Muscle of leg (tissue), 16 donors: ENCODE measurements at places on chromosomes 4 and X.

- no peaks in the 10 kb centered on the region for H3K27me3 ChIP-seq
- no peaks in the 10 kb centered on the region for H3K36me3 ChIP-seq
- H3K27ac ChIP-seq, result no peak overlapping the region
- H3K4me1 ChIP-seq, result no peaks in the 10 kb centered on the region
- DNase-seq, result no peak
Observed at GRCh38 chr4:136106753-136107152, 1425.5 kb downstream of the PCDH18 start.

DNA sequence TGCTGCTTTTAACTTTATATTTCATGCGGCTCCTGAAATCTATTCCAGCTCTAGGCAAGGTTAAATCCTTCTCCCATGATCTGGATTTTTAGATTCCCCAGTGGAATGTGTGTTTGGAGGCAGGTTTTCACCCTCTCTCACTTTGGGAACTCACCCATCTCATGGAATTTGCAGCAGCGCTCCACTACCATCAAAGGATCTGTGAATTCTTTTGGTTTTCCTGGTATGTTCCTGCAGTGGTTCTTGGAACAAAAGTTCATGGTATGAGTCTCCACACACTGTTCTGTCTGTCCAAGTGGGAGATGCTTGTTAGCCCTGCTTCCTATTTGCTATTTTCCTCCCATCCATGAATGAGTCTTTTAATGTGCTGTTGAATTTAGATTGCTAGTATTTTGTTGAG lies 14.0 kb downstream of the APOOL start:
- no peak overlapping the region for H3K4me3 ChIP-seq
- no peaks in the 10 kb centered on the region for H3K36me3 ChIP-seq
- no peak overlapping the region for H3K27ac ChIP-seq
- DNase-seq, result no peak

GRCh38 chr4:54586320-54586955 lies 71.3 kb upstream of the KIT start:
- DNase-seq, result no peak
- no peak overlapping the region for H3K27ac ChIP-seq
- no peaks in the 10 kb centered on the region for H3K36me3 ChIP-seq
- no peak overlapping the region for H3K4me3 ChIP-seq
- no peaks in the 10 kb centered on the region for H3K27me3 ChIP-seq

DNA sequence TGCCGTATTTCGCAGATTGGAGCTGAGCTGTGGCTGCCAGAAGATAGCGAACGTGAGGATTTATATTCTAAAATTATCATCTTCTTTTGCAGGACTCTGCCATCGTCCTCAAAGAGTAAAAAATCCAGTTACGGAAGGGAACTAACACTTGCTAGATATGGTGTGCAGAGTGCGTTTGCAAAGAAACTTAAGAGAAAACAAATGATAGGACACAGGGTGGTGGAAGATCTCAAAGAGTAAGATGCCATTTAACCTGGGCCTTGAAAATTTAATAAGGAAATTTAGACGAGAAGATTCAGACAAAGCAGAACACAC lies 566 bp downstream of the LARP7 start:
- no peak for DNase-seq
- H3K36me3 ChIP-seq, result peaks cover 2% of the 10 kb centered on the region
- H3K4me1 ChIP-seq, result peaks cover 5% of the 10 kb centered on the region
- H3K27me3 ChIP-seq, result no peaks in the 10 kb centered on the region
- H3K27ac ChIP-seq, result peak overlapping the region; percentile 99

DNA sequence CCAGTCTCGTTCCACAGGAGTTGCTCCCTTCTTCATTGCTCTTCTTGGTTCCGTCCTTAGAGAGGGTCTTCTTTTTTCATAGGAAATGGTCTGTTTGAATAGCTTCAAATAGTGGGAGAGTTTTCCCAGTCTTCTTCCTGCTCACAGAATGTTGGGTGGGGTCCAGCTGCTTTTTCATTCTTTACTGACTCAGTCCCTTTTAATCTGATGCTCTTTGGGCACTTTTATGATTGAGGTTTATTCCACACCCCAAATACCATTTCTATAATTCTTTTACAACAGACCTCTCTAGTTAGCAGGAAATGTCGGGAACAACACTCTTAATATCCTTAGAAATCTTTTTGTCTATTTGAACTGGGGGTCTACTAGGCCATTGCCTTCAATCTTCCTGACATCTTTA lies 239.5 kb downstream of the PRDM5 start:
- no peaks in the 10 kb centered on the region for H3K4me1 ChIP-seq
- DNase-seq, result no peak
- no peak overlapping the region for H3K27ac ChIP-seq
- H3K36me3 ChIP-seq, result no peaks in the 10 kb centered on the region
- H3K27me3 ChIP-seq, result no peaks in the 10 kb centered on the region
- no peak overlapping the region for H3K4me3 ChIP-seq

GRCh38 chr4:42632653-42633382 lies 24.1 kb downstream of the ATP8A1 start:
- H3K36me3 ChIP-seq, result no peaks in the 10 kb centered on the region
- no peaks in the 10 kb centered on the region for H3K4me1 ChIP-seq
- no peak for DNase-seq
- no peaks in the 10 kb centered on the region for H3K27me3 ChIP-seq
- no peak overlapping the region for H3K4me3 ChIP-seq

GRCh38 chr4:184811526-184812198 lies 14.1 kb downstream of the ACSL1 start:
- H3K4me3 ChIP-seq, result no peak overlapping the region
- no peaks in the 10 kb centered on the region for H3K27me3 ChIP-seq
- H3K36me3 ChIP-seq, result no peaks in the 10 kb centered on the region
- no peak for DNase-seq
- no peak overlapping the region for H3K27ac ChIP-seq

- H3K4me1 ChIP-seq, result no peaks in the 10 kb centered on the region
- no peaks in the 10 kb centered on the region for H3K36me3 ChIP-seq
- H3K27me3 ChIP-seq, result no peaks in the 10 kb centered on the region
- no peak overlapping the region for H3K4me3 ChIP-seq
Observed at GRCh38 chr4:109134268-109134667, 168.2 kb downstream of the COL25A1 start.

DNA sequence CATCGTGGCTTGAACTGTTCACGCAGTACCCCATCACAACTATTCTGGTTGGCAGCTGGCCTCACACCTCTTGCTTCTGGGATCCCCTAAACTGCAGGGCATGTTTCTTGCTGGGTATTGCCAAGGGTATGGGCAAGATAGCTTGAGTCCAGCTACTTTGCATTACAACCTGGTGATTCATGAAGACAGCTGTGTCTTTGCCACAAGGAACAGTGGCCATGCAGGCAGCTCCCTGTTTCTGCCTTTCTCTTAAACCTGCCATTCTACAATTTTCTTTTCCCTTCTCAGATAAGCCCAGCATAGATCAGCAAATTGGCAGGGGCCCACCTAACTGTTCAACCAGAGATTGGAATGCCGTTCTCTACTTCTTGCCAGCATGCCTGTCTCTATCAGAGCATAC lies 42.8 kb downstream of the TENM3 start:
- H3K27me3 ChIP-seq, result no peaks in the 10 kb centered on the region
- H3K4me1 ChIP-seq, result peaks cover 3% of the 10 kb centered on the region
- H3K27ac ChIP-seq, result no peak overlapping the region
- no peaks in the 10 kb centered on the region for H3K36me3 ChIP-seq
- H3K4me3 ChIP-seq, result no peak overlapping the region

GRCh38 chrX:12955882-12956703 lies 18.8 kb upstream of the TMSB4X start:
- DNase-seq, result peak; percentile 86
- H3K27ac ChIP-seq, result peak overlapping the region; percentile 79
- H3K27me3 ChIP-seq, result peaks cover 13% of the 10 kb centered on the region

- DNase-seq, result no peak
- no peak overlapping the region for H3K4me3 ChIP-seq
- no peaks in the 10 kb centered on the region for H3K36me3 ChIP-seq
- no peaks in the 10 kb centered on the region for H3K27me3 ChIP-seq
- no peaks in the 10 kb centered on the region for H3K4me1 ChIP-seq
- H3K27ac ChIP-seq, result no peak overlapping the region
Observed at GRCh38 chr4:33923469-33923868, 2320.8 kb downstream of the ARAP2 start.

DNA sequence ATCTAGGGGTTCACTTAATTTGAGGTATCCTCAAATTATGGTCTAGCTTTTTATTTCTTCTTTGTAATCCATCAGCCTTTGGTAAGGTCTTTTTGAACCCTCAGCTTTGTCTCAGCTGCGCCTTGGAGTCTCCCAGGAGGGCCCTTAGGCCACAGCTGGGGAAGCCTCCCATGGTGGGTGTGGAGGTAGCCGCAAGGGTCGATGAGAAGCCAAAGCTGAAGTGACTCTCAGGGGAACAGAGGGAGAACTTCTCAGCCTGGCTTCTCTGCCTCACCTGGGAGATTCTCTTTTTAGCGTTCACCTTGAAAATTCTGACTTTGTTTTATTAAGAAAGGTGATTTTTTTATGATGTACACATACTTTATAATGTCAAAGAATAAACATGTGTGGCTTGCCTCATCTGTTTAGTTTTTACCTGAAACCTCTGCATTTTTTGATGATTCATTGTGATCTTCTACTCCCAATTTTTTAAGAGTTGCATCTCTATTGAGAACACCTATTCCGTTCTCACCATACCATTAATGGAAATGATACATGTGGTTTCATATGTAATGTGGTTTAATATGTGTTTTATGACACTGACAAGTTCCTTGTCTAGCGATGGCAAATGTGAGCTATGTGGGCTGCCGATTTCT lies 25.6 kb upstream of the SLC25A4 start:
- H3K27me3 ChIP-seq, result no peaks in the 10 kb centered on the region
- peaks cover 9% of the 10 kb centered on the region for H3K4me1 ChIP-seq
- no peak overlapping the region for H3K27ac ChIP-seq
- H3K4me3 ChIP-seq, result no peak overlapping the region

DNA sequence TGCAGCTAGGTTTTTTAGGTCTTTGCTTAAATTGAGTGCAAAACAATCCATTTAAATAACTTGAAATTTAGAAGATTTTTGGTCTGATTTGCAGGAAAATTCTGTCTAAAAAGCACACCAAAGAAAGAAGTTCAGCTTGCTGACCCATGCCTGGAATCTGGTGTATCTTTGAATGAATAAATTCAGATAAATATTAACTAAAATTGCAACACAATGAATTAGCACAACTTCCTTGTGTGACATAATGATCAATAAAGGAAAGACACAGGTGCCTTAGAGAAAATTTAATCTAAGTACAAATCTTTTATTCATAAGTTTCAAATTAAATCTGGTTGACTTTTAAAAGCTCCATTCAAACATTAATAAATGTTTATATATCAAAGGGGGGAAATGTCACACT lies 791.5 kb upstream of the LCORL start:
- H3K27ac ChIP-seq, result no peak overlapping the region
- H3K27me3 ChIP-seq, result no peaks in the 10 kb centered on the region
- H3K36me3 ChIP-seq, result no peaks in the 10 kb centered on the region
- H3K4me3 ChIP-seq, result no peak overlapping the region
- no peaks in the 10 kb centered on the region for H3K4me1 ChIP-seq
- no peak for DNase-seq

- H3K4me1 ChIP-seq, result peaks cover 15% of the 10 kb centered on the region
- no peak for DNase-seq
- H3K36me3 ChIP-seq, result no peaks in the 10 kb centered on the region
- no peaks in the 10 kb centered on the region for H3K27me3 ChIP-seq
- H3K27ac ChIP-seq, result peak overlapping the region; percentile 35
- H3K4me3 ChIP-seq, result no peak overlapping the region
Observed at GRCh38 chr4:83389756-83390505, 55.3 kb upstream of the HPSE start.

DNA sequence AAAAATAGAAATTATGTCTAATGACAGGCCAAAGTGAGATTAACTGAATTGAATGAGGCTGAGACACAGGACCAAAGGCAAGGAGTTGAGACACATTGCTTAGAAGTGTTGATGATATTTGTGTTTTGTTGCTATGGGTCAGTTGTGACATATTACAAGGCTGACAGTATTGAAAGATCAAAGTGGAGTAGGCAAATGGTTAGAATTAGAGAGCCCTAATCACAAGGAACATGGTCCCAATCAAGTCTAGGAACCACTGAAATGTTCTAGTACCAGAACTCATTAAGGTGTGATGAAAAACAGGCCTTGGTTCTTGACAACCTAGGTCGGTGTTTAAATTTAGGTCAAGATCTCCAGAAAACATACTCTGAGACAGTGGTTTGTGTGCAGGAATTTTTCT lies 896.3 kb upstream of the HS3ST1 start:
- no peak overlapping the region for H3K4me3 ChIP-seq
- no peak for DNase-seq
- H3K36me3 ChIP-seq, result no peaks in the 10 kb centered on the region
- no peak overlapping the region for H3K27ac ChIP-seq
- H3K4me1 ChIP-seq, result no peaks in the 10 kb centered on the region

GRCh38 chr4:6228158-6229067 lies 28.1 kb upstream of the JAKMIP1 start:
- H3K4me1 ChIP-seq, result no peaks in the 10 kb centered on the region
- no peaks in the 10 kb centered on the region for H3K36me3 ChIP-seq
- H3K27me3 ChIP-seq, result peaks cover 7% of the 10 kb centered on the region
- H3K27ac ChIP-seq, result no peak overlapping the region

GRCh38 chr4:77092975-77093374 lies 17.2 kb upstream of the CCNI start:
- no peaks in the 10 kb centered on the region for H3K27me3 ChIP-seq
- no peak for DNase-seq
- no peak overlapping the region for H3K4me3 ChIP-seq
- no peak overlapping the region for H3K27ac ChIP-seq

DNA sequence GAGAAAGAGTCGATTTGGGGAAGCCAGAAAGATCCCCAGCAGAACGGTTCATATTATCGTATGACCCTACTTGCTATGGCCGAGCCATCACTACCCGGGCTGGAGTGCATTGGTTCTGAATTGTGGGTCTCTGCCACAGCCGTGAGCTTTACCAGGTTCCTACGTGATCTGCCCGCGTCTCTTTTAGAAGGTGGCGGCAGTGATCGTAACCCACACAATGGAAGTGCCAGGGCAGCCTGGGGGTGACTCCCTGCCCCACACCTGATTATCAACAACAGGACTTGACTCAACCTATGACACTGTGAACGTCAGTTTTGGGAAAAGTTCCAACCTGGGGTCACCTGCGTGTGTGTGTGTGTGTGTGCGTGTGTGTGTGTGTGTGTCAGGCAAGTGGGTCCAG lies 90.8 kb downstream of the SHOX start:
- no peaks in the 10 kb centered on the region for H3K27me3 ChIP-seq
- peaks cover 2% of the 10 kb centered on the region for H3K4me1 ChIP-seq
- no peak overlapping the region for H3K27ac ChIP-seq
- no peak for DNase-seq
- no peaks in the 10 kb centered on the region for H3K36me3 ChIP-seq

GRCh38 chr4:163866728-163867315 lies 372.3 kb downstream of the TMA16 start:
- DNase-seq, result no peak
- no peak overlapping the region for H3K27ac ChIP-seq
- H3K4me3 ChIP-seq, result no peak overlapping the region
- no peaks in the 10 kb centered on the region for H3K27me3 ChIP-seq
- H3K4me1 ChIP-seq, result no peaks in the 10 kb centered on the region
- H3K36me3 ChIP-seq, result no peaks in the 10 kb centered on the region

DNA sequence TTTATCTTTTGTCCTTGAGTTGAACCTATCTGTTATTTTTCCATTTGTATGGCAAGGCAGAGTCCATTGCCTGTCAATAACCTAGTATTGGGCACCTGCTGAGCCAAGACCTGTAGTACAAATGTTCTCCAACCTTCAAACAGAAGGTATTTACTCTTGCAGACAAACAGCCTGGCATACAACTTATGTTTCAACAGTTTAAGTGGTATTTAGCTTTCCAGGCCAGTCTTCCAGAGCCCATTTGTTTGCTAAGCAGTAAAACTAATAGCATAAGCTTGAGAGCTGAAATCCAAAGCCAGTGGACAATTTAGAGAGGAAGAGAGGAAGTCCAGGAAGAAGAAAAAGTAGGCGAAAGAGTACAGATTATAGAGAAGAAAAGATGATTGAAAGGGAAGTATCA lies 979.3 kb downstream of the GLUD2 start:
- no peak overlapping the region for H3K4me3 ChIP-seq
- no peaks in the 10 kb centered on the region for H3K36me3 ChIP-seq
- no peaks in the 10 kb centered on the region for H3K27me3 ChIP-seq
- H3K27ac ChIP-seq, result no peak overlapping the region
- DNase-seq, result no peak
- H3K4me1 ChIP-seq, result no peaks in the 10 kb centered on the region
